ENCODE measurements at places on chromosomes 5 and 9. TPM values are rescaled to one million over a fixed set of nuclear protein-coding genes. Genes with fewer than 3 reads are reported as not detected.

DNA sequence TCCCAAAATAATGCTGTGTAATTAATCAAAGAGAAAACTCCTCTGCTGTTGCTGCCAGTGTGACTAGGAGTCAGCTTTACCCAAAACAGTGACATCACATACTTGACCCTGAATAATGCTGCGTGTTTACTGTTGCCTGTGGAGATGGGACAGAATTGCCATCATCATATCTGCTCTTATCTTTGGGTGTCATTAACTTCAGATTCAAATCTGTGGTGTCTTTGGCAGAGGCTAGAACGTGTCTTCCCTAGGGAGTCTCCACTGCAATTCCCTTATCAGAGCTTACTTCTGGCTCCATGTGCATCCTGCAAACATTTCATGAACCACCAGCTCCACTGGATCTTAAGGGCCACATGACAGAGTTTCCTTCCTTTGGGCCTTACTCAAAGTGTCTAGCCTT is 88.9 kb upstream of the MRPS30 start:
- DNase-seq, result no peak

- DNase-seq, result no peak
These were observed 83.5 kb downstream of the PTCH1 start for GRCh38 chr9:95433096-95433819.

GRCh38 chr5:38672059-38672788 is 115.8 kb upstream of the LIFR start:
- DNase-seq, result no peak

- DNase-seq, result peak; percentile 57
These were observed 561 bp downstream of the SEC61B start for GRCh38 chr9:99222416-99223270.

GRIN1 gene
- under 0.01 TPM for total RNA-seq

MARCHF3 gene
- total RNA-seq, result 13.7 TPM
